Thoracic aorta (tissue), 2 donors: ENCODE measurements at places on chromosomes 4 and X. TPM values are rescaled to one million over a fixed set of nuclear protein-coding genes. Genes with fewer than 3 reads are reported as not detected.

SERPINA7 gene
- total RNA-seq = not detected

FGF2 gene
- total RNA-seq = 50.2 TPM

ARHGAP36 gene
- total RNA-seq = not detected

RGS12 gene
- 13.5 TPM for total RNA-seq

BST1 gene
- 15.7 TPM for total RNA-seq
